ENCODE measurements at places on chromosomes 12 and 14. TPM values are rescaled to one million over a fixed set of nuclear protein-coding genes. Genes with fewer than 3 reads are reported as not detected.

DNA sequence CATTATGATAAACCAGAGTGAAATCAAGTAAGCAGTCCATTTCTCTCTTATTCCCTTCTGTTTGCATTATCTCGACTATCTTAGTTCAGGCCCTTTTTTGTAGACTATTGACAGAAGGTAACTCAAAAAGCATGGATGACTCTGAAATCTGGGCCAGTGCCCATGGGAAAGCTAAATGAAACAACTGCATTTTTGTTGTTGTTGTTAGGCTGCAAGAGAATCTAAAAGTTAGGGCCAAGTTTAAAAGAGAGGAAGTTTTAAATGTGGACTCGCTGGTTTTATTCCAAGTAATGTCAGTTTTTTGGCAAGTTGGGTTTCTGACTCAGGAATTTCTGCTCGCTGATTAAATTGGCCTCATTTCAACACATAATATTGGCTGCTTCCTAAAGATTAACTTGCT is 201.1 kb downstream of the PIK3C2G start:
- no peak overlapping the region for H3K4me3 ChIP-seq
- H3K36me3 ChIP-seq: no peaks in the 10 kb centered on the region
- H3K27me3 ChIP-seq: no peaks in the 10 kb centered on the region
- no peak overlapping the region for H3K27ac ChIP-seq
- no peaks in the 10 kb centered on the region for H3K4me1 ChIP-seq

GRCh38 chr12:89247967-89248366 is 104.3 kb downstream of the DUSP6 start:
- H3K4me1 ChIP-seq: peaks cover 31% of the 10 kb centered on the region
- no peak overlapping the region for H3K4me3 ChIP-seq
- H3K27ac ChIP-seq: no peak overlapping the region
- H3K27me3 ChIP-seq: no peaks in the 10 kb centered on the region
- H3K36me3 ChIP-seq: no peaks in the 10 kb centered on the region

GRCh38 chr14:64117671-64118402 is 176.3 kb downstream of the ESR2 start:
- DNase-seq: no peak
- H3K4me1 ChIP-seq: no peaks in the 10 kb centered on the region
- no peaks in the 10 kb centered on the region for H3K27me3 ChIP-seq
- H3K27ac ChIP-seq: no peak overlapping the region
- H3K36me3 ChIP-seq: peaks cover 88% of the 10 kb centered on the region
- no peak overlapping the region for H3K4me3 ChIP-seq

GRCh38 chr14:55535516-55536203 is 44.3 kb upstream of the KTN1 start:
- no peaks in the 10 kb centered on the region for H3K4me1 ChIP-seq
- H3K27ac ChIP-seq: no peak overlapping the region
- H3K36me3 ChIP-seq: no peaks in the 10 kb centered on the region
- no peaks in the 10 kb centered on the region for H3K27me3 ChIP-seq
- H3K4me3 ChIP-seq: no peak overlapping the region

GRCh38 chr14:60304509-60304908 is 55.5 kb downstream of the PPM1A start:
- no peak overlapping the region for H3K4me3 ChIP-seq
- no peak for DNase-seq
- H3K27me3 ChIP-seq: no peaks in the 10 kb centered on the region
- no peaks in the 10 kb centered on the region for H3K4me1 ChIP-seq
- no peak overlapping the region for H3K27ac ChIP-seq

DNA sequence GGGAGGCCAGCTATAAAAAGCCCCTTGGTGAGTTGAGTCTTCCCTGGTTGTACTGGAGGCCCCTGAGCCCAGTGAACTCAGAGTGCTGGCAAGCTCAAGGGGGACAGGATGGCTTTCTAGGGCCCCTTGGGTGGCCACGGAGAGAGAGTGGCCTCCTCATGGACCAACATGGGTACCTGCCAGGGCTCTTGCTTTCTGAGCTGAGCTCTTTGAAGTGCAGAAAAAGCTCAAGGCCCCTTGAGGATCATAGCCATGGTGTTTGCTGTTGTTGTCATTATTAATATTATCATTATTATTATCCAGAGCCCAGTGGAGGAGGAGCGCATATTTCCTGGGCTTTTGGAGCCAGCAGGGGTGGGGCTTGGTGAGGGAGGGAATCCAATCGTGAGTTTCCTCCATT is 6.7 kb downstream of the RNFT2 start:
- H3K4me1 ChIP-seq: no peaks in the 10 kb centered on the region
- H3K4me3 ChIP-seq: no peak overlapping the region
- H3K27me3 ChIP-seq: no peaks in the 10 kb centered on the region
- no peak for DNase-seq
- no peaks in the 10 kb centered on the region for H3K36me3 ChIP-seq
- no peak overlapping the region for H3K27ac ChIP-seq

DNA sequence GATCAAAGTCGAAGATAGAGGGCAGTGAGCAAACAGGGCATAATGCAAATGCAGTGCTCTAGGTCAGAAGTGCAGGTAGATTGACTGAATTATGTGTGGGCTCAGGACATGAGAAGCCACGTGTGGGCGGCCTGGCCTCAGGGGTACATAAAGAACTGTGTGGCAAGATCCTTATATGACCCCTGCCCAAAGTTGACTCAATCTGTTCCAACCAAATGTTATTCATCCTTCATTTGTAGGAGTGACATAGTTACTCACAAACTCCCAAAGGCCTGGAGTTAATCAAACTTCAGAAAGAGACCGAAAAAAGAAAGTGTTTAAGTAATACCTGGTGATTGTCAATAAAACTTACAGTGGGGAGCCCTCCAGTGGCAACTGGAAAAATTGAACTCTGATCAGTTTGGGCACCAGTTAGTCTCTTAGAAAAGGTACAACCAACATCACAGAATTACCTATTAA is 150.4 kb upstream of the FAR2 start:
- no peaks in the 10 kb centered on the region for H3K27me3 ChIP-seq
- no peak overlapping the region for H3K27ac ChIP-seq
- H3K4me1 ChIP-seq: no peaks in the 10 kb centered on the region
- no peak overlapping the region for H3K4me3 ChIP-seq
- no peak for DNase-seq
- H3K36me3 ChIP-seq: no peaks in the 10 kb centered on the region

DNA sequence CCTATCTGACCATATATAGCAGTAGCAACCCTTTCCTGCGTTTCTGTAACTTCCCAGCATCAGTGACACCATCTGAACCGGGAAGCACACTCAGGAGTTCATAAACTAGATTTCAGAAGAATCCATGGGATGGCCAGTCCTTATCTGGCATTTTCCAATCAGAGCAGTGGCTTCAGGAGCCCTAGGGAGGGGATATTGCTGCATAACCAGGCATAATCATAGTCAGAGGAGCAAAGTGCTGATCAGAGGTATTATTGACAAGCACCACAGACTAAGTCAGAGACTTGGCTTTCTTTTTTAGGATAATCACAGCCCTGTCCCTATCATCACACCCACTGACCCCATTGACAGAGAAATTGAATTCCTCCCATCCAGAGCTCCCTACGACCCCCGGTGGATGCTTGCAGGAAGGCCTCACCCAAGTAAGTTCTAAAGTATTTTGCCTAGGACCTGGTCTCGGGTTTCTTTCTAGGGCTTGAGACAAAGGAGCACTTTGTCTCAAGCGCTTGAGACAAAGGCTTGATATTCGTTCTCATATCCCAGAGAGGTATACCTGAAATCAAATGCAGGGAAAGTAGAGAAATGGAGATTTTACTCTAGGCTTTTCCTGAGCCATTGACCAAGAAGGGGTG is 55.1 kb downstream of the FOXN4 start:
- no peak overlapping the region for H3K27ac ChIP-seq
- peaks cover 77% of the 10 kb centered on the region for H3K36me3 ChIP-seq
- no peaks in the 10 kb centered on the region for H3K4me1 ChIP-seq

- H3K27me3 ChIP-seq: no peaks in the 10 kb centered on the region
- H3K36me3 ChIP-seq: peaks cover 24% of the 10 kb centered on the region
- no peaks in the 10 kb centered on the region for H3K4me1 ChIP-seq
These were observed 33.8 kb downstream of the TOGARAM1 start for GRCh38 chr14:44995770-44996294.

DNA sequence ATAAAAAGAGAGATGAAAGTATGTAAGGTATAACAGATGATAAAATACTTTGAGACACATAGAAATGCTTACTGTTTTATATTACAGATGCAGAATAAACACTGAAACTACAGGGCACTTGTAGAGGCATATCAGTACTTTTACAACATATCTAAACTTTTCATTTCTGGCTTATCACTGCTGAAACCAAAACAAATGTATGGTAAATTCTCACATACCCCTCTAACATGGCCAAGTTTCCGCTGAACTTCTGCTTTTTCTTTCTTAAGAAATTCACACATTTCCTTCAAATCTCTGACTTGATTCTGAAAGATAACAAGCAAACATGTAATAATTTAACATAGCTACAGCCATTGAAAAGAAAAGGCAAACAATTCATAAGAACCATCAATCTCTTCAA is 33.3 kb upstream of the C12orf50 start:
- H3K27ac ChIP-seq: no peak overlapping the region
- peaks cover 34% of the 10 kb centered on the region for H3K36me3 ChIP-seq

DNA sequence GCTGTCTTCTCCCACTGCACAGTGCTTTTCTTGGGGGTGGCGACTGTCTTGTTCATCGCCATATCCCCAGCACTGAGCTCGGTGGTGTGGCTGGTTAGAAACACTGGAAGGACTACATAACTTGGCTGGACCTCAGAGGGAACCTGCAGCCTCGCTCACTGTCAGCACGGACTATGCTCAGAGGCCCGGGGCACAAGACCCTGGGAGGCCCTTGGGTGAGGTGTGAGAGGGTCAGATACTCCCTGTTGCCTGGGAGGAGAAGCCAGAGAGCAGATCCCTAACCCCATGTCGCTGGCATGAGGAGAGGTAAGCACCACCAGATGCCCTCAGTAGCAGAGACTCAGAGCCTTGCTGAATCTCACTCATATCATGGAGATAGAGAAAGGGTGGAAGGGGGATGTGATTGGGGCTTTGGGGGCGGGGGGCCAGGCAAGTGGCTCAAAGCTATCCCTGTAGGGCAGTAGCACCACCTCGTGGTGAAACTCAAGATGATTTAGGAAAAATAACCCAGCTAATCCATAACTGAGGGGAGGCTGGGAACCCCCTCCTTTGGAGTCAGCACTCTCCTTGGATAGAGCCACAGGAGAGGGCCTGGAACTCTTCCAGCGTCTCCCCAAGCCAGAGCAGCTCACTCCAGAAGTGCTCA is 18.7 kb upstream of the HDAC7 start:
- H3K27ac ChIP-seq: no peak overlapping the region
- no peak overlapping the region for H3K4me3 ChIP-seq
- no peak for DNase-seq
- no peaks in the 10 kb centered on the region for H3K36me3 ChIP-seq

GRCh38 chr12:44117337-44117736 is 281.5 kb downstream of the TMEM117 start:
- H3K4me1 ChIP-seq: no peaks in the 10 kb centered on the region
- H3K36me3 ChIP-seq: no peaks in the 10 kb centered on the region

GRCh38 chr12:122318607-122319605 is 52.6 kb upstream of the VPS33A start:
- peaks cover 16% of the 10 kb centered on the region for H3K4me1 ChIP-seq
- DNase-seq: no peak
- H3K27ac ChIP-seq: peak overlapping the region; percentile 67
- no peak overlapping the region for H3K4me3 ChIP-seq

- H3K27ac ChIP-seq: peak overlapping the region; percentile 87
- peak overlapping the region; percentile 93 for H3K4me3 ChIP-seq
- no peaks in the 10 kb centered on the region for H3K36me3 ChIP-seq
- H3K4me1 ChIP-seq: peaks cover 60% of the 10 kb centered on the region
- H3K27me3 ChIP-seq: no peaks in the 10 kb centered on the region
These were observed 811 bp upstream of the INF2 start for GRCh38 chr14:104688505-104689108.

DNA sequence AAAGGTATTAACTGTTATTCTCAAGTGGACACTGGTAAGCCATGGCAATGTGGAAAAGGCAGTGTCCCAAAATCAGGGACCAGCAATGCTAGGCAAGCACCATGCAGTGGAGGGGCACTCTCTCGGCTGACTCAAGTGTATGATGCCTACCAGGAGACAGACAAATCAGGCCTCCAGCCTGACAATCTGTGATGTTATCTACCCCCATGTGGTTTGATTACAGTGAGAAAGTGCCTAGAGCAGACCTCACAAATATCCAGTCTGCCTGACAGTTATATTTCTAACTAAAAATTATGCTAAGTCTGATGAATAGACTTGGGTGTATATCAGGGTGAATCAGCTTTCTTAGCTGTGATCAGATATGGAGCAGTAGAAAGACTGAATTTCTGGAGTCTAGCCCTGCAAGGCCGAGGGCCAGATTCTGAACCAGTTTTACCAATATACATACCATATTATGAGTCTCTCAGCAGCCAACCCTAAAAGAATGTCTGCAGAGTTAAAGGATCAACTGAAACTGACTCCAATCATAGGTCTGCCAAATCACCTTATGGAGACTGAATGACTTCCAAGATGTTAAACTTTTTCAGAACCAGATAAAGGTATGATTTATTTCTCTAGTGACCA is 3.2 kb downstream of the PLBD1 start:
- H3K4me3 ChIP-seq: no peak overlapping the region
- H3K27me3 ChIP-seq: no peaks in the 10 kb centered on the region
- H3K27ac ChIP-seq: no peak overlapping the region
- no peak for DNase-seq

- peak overlapping the region; percentile 95 for H3K4me3 ChIP-seq
- H3K27me3 ChIP-seq: no peaks in the 10 kb centered on the region
- no peaks in the 10 kb centered on the region for H3K36me3 ChIP-seq
- H3K27ac ChIP-seq: no peak overlapping the region
These were observed 1.3 kb downstream of the SENP1 start for GRCh38 chr12:48104531-48104930.

DNA sequence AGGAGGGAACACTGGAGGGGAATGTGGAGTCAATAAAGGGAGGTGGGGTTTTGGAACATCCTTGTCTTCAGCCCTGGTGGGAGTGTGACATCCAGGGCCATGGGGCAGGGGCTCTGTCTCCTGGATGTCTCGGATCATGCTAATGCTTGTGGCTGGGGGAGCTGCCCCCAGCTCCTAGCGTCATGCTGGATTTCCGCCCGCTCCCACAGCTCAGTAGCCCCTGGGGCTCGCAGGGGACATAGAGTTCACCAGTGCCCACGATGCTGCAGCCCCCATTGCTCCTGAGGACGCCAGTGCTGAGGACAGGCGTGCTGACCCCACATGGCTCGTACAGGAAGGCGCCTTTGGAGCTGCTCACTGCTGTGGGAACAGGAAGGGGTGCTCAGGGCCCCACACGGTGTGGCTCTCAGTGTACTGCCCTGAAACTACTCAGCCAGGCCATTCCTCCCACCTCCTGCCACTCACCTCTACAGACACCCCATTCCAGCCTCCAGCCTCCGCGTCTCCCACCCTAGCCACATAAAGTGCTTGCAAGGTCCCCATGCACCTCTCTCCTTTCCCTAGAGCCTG is 9.5 kb upstream of the KRT84 start:
- H3K27ac ChIP-seq: no peak overlapping the region
- no peak for DNase-seq
- H3K4me1 ChIP-seq: no peaks in the 10 kb centered on the region
- H3K27me3 ChIP-seq: peaks cover 25% of the 10 kb centered on the region
- H3K4me3 ChIP-seq: no peak overlapping the region

GRCh38 chr12:29509503-29509902 is 12.0 kb upstream of the OVCH1 start:
- H3K27me3 ChIP-seq: no peaks in the 10 kb centered on the region
- no peak for DNase-seq
- peaks cover 8% of the 10 kb centered on the region for H3K36me3 ChIP-seq

The MDP1 gene
- total RNA-seq: 13.3 TPM

The GPR68 gene
- 3.4 TPM for total RNA-seq

The IAPP gene
- total RNA-seq: not detected

The SLC5A8 gene
- total RNA-seq: 1.3 TPM

The LTBR gene
- total RNA-seq: 122 TPM

The RPS6KA5 gene
- 11.3 TPM for total RNA-seq

Measured in lower lobe of right lung (tissue), 2 donors.